ENCODE measurements at places on chromosomes 3 and 15.

DNA sequence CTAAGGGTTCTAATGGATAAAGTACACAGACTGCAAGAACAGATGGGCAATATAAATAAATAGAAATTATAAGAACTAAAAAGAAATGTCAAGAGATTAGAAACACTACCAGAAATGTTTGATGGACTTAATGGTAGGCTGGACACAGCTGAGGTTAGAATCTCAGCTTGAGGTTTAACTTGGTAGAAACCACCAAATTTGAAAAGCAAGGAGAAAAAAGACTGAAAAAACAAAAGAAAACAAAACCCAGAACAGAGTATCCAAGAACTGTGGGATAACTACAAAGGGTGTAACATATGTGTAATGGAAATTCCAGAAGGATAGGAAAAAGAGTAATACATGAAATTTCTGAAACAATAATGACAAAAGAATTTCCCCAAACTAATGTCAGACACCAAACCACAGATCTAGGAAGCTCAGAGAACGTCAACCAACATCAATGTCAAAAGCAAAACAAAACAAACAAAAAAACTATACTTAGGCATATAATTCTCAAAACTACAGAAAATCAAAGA is 35.0 kb downstream of the RFX7 start:
- DNase-seq: no peak

DNA sequence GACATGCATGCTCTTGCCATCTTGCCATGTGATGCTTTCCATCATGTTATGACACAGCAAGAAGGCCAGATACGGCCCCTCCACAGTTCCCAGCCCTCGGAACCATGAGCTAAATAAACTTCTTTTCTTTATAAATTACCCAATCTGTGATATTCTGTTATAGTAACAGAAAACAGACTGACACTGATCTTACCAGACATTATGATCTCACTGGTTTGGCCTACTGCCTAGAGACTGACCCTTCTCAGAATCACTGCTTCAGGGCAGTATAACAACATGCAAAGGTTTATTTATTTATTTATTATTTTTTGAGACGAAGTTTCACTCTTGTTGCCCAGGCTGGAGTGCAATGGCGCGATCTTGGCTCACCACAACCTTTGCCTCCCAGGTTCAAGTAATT is 14.0 kb downstream of the ZNF619 start:
- no peak for DNase-seq

DNA sequence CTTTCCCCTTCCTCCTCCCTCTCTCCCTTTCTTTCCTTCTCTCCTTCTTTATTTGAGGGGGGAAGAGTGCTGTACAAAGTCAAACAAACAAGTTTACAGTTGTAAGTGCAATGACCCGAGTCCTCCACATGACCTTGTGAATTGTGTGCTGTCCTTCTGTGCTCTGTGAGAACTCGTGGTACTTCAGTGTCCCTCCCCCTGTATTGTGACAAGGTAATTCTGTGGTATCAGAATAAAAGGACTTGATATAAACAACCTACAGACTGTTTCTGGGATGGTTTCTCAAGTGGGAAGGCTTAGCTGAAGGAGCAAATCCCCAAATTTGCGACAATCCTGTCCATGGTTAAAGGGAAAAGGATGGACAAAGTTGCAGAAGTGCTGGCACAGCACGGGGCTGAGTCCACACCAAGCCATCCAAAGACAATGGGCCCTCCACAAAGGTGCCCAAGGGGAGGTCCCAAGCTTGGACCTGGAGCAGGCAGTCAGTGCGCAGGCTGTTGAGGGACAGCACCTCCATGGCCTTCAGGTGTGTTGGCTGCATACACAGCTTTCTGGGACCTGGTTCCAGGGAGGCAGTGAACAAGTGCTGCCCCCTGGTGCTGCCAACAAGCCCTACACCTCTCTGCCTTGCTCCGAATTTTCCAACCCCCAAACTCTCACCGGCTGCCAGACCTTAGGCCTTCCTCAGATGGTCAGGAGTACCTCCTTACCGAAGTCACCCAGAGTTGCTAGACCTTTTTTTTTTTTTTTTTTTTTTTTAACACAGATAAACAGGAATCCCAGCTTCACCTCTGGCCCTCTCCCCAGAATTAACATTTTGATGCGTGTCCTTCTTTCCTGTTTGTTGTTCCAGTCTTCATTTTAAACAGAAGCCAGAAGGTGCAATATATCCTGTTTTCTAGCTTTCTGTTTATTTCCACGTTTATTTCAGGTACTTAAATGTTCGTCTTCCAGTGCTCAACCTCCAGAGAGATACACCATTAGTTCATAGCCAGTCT is 2.6 kb upstream of the APEH start:
- DNase-seq: no peak

DNA sequence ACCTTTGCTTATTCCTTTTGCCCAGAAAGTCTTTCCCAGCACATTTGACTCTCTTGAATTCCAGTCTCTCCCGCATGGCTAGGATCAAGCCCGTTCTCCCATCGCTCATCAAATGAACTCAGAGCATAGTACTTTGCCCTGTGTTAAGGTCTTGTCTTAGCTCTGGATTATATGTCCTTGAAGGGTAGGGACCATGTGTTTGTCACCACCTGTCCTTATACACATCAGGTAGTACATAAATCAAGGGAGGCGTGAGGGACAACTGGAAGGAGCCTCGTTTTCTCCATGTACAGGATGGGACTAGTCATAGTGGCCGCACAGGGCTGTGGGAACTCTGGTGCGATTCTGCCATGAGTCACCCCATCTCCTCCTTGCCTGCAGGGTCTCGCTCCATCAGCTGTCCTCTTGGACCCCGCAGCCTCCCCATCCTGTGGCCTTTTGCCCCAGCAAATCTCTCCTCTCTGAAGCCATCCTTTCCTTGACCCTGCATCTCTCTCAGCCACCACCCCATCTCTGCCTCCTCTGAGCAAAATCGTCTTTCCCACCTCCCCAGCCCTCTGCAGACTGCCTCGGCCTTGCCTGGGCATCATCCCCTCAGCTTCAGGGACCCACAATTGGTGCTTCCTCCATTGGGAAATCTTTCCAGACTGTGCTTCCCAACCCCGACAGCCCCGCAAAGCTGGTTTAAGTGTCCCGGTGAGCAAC is 33.4 kb upstream of the RAB6B start:
- DNase-seq: no peak

DNA sequence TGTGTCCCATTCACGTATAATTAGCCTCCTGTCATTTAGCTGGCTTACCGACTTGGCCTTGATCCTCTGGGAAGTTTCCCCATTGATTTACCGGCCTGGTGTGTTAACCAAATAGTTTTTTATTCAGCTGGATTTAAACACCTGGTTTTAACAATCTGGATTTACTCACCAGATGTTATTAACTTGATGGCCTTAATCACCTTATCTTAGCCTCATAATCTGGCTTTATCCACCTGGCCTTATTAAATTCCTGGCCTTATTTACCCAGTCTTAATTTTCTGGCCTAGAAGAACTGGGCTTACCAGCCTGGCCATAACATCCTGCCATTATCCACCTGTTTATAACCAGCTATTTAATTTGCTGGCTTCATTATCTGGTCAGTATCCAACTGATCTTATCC is 89.9 kb downstream of the IL12A start:
- DNase-seq: no peak

GRCh38 chr3:127410137-127410488 is 122.3 kb upstream of the PRR20G start:
- DNase-seq: no peak

All from amniotic stem cell (primary cell).